Mesothelial cell of epicardium (in vitro differentiated cells): ENCODE measurements at places on chromosomes 13 and 19.

DNA sequence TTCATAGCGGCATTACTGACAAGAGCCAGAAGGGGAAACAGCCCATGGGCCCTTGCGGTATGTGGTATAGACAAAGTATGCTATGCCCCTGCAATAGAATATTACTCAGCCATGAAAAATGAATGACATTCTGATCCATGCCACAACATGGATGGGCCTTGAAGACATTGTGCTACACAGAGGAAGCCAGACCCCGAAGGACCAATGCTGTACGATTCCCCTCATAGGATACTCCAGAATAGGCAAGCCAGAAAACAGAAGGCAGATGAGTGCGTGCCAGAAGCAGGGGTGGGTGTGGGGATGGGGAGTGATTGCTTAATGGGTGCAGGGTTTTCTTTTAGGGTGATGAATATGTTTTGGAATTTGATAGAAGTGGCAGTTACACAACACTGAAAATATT is 342.0 kb downstream of the TEX29 start:
- DNase-seq: no peak

DNA sequence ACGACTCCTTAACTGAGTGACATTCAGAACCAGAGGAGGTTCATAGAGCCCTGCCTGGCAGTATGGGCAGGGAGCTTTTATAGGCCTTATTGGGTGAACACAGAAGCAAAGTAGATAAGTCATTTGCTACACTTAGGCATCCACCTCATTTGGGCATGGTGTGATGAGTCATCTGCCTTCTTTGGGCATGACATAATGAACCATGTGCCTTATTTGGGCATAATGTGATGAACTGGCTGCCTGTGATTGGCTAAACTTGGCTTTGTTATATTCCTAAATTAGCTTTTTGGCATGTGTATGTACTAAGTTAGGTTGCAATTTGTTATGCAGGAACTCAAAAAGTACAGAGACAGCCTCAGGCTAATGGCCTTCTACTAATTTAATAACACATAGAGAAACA is 2210.2 kb upstream of the PCDH20 start:
- DNase-seq: no peak

DNA sequence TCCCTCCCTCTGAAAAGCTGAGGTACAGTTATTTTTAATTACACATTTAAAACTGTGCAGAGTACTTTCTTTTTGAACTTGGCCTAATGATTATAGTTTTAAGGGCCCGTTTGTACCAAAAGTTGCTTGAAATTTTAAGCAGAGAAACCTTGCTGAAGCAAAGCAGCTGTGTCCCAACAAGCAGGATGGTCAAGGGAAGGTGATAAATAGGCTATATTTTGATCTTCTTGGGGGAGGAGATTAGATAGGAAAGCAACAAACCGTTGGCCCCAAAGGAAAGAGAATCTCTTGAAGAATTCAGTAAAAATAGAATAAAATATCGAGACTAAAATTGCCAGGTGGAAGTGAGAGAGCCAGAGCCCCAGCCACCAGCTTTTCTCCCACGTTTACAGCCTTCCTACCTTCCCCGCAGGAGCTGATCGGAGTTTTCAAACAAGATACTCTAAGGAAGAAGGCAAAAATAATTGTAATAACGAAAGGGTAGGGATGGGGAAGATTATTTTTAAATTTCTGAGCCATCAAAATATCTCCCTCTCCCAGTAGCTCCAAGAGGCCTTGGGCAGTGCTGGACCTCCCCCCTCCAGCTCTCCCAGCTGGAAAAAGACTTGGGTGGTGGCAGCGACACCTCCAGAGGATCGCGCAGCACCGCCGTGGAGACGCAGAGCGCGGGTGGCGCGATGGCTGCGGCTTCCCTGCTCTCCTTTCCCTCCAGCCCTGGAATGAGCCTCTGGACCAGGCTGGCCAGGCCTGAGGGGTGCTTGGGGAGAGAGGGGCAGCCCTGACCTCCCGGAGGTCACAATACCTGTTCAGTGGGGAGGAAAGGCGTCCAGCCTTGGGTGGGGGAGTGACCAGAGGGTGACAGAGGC is 5.8 kb downstream of the ZIC2 start:
- DNase-seq: no peak

DNA sequence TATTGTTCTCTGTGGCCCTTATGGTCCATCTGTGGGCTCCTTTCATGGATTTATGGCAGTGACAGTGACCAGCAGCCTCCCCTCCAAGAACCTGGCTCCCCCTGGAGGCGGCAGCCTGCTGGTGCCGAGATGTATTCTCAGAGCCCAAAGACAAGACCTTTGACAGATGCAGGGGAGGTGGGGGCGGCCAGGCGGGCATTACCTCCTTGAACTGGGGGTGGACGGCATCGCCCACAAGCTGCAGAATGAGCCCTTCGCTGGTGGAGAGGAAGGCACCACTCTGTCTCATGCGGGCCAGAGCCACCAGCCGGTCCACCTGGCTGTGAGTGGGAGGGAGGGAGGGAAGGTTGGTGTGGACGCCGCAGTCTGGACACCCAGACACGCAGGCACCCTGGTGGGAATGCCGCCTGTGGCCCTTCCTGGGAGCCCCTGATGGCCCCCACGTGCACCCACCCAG is 6.6 kb downstream of the ISOC2 start:
- no peak for DNase-seq

DNA sequence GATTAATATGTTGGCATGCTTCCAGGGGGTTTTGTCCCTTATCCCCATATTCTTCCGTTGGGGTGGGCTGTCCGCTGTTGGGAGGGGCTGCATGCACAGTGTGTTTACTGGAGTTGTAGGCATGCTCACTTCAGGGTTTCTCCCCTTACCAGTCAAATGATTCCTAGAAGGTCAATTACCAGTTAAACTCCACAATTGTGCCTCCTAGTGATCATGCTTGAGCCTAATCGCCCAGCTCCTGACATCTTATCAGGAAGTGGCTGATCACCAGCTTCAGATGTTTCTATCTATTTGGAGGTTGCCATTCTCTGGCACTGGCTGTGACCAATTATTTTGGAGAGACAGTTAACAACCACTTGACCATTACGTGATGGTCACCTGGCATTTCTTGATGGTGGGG is 1090.0 kb downstream of the SLITRK5 start:
- DNase-seq: no peak

DNA sequence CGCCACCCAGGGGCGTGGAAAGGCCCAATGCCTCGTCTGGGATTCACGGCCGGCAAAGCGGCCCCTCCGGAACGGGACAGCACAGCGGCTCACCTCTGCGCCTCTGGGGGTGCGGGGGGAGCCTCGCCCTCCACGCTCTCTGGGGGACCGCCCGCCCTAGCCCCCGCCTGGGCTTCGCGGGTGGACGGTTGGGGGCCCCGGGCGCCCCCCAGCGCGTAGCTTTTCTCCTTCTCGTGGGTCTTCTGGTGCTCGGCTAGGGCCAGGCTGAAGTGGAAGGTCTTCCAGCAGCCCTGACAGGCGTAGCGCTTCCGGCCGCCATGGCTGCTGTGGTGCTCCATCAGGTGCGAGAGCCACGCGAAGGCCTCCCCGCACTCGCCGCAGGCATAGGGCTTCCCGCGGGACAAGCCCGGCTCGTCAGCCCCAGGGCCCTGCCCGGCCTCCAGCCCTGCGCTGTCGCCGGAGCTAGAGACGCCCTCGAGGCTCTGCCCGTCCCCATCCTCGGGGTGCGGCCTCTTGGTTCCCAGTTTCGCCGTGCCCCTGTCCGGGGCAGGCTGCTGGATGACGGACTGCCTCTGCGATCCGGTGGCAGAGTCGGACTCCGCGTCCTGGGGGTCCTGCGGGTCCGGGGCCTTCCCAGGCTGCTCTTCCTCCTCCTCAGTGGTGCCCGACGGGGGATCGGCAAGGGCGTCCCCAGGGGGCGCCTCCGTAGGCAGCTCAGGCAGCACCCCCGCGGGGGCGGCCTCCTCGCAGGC is 13.3 kb downstream of the ZSCAN18 start:
- DNase-seq: no peak

GRCh38 chr13:44810061-44810840 is 179.0 kb downstream of the NUFIP1 start:
- DNase-seq: no peak
